ENCODE measurements at places on chromosomes 6 and 20.
A peak's percentile ranks its signal among the peaks of the same experiment; 100 is the strongest.

DNA sequence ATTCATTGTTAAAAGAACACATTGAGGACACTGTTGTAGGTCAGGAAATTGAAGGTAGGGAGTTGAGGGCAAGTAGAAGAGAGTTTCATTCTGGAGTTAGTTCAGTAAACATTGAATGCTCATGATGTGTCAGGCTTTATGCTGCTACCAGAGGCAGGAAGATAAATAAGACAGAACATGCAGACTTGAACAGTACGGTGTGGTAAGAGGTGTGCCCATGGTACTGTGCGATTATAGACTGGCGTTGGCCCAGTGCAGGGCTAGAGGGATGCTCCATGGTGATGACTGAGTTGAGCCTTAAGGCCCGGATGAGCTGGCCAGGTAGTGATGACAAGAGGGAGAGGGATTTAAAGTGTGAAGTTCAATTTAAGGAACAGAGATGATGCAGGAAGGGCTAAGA is 50.8 kb downstream of the CARMIL1 start:
- DNase-seq: no peak

DNA sequence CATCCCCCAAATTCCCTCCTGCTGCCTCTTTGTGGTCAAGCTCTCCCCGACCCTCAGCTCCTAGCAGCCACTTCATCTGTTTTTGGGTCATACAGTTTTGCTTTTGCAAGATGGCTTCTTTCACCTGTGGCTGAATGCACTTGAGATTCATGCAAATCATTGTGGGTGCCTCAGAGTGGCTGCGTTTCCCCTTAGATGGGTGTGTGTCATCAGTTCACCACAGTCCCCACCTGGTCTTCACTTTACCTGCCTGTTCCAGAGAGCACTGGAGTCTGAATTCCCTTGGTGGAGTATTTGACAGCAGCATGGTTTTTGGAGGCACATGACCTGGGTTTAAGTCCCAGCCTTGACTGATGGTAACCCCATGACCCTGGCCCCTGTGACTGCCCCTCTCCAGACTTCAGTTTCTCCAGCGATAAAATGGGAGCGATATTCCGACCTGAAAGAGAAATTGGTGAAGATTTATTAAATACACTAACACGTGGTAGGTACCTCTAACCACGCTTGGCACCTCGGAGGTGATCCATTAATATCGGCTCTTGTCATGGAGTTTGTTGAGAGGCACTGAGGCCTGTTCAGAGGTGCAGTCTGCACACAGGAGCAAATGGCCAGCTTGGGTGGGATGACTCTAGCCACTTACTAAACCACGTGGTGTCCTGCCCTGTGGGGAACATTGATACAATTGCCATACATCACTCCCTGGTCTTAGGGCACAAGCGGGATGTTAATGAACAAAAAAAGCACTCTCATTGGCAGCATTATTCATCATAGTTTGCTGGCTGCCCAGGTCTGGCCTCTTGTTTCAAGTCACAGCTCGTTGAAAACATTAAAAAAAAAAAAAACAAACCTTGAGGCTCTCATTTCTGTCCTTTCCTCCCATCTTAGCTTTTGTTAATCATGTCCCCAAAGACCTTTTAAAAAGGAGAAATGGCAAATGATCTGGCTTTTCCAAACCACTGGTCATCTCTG is 167.2 kb upstream of the KCNG1 start:
- no peak for DNase-seq

DNA sequence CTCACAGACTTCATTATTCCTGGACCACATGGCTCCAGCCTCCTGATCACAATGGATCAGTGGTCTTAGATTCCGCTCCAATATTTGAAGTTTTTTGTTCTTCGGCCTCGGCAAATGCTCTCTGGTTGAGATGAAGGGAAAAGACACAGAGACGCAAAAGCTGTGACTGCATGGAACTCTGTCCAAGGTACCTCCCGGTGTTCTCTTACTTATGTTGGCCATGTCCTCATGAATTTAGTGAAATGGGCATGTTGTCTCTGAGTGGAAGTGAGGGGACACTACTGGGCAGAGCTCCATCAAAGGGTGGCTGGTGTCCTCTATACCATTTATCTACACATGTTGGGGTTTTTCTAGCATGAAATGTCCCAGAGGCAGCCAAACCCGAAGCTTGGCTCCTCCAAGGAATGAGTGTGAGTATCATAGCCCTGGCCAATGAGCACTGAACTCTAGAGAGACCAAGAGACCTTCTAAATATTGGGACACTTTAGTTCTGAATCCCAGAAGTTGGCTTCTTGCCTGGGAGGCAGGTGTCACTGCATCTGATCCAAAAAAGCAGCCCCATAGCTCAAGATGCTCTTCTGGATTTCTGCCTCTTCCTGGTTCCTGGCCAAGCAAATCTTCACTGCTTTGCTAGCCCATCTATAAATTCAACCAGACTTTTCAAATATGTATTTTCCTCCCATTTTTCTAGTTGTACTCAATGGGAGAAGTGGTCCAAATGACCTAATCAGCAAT is 34.1 kb downstream of the HLA-G start:
- no peak for DNase-seq

DNA sequence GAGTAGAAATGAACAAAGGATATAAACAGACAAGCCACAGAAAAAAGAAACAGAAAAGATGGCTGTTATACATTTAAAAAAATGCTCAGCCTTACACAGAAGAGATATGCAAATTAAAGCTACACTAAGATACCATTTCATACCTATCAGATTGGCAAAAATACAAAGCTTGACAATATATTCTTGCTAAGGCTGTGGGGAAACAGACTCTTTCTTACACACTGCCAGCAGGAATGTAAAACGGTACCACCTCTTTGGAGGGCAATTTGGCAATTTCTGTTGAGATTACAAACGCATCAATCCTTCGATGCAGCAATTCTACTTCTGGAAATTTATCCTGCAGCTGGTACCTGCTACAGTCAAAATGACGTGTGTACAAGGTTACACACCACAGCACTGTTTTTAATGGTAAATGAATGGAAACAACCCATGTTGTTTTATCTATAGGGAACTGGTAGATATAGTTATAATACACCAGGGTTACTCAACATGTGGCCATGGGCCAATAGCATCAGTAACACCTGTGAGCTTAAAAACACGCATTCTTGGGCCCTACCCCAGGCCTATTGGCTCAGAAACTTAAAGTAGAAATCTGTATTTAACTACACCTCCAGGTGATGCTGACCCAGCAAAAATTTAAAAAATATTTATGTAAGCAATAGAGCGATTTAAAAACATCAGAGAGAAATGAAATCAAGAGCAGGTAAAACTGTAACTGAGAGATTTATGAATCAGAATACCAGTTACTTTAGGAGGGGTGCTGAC is 53.3 kb downstream of the TRAM2 start:
- no peak for DNase-seq

- peak; percentile 5 for DNase-seq
These were observed 828 bp downstream of the ADGRB3 start for GRCh38 chr6:68635706-68636513.

DNA sequence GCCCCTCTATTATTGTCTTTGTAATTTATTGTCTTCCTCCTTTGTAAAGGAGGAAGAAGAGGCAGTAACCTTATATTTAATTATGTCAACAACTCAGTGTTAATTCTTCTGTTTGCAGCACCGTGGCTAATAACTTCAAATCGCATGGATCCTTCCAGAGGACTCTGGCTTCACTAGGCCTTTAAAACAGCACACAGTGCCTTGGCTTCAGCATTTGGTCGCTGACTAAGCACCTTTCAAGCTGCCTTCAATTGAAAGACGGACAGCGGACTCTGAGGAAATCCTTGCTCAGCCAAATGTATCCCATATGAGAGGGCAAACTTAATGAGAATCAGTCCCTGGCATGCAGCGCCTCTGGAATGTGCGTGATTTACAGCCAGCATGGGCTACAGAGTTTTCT is 64.2 kb downstream of the SGK1 start:
- DNase-seq: no peak

All from thymus (tissue), 14 donors.